ENCODE measurements at places on chromosomes 5 and 9.

DNA sequence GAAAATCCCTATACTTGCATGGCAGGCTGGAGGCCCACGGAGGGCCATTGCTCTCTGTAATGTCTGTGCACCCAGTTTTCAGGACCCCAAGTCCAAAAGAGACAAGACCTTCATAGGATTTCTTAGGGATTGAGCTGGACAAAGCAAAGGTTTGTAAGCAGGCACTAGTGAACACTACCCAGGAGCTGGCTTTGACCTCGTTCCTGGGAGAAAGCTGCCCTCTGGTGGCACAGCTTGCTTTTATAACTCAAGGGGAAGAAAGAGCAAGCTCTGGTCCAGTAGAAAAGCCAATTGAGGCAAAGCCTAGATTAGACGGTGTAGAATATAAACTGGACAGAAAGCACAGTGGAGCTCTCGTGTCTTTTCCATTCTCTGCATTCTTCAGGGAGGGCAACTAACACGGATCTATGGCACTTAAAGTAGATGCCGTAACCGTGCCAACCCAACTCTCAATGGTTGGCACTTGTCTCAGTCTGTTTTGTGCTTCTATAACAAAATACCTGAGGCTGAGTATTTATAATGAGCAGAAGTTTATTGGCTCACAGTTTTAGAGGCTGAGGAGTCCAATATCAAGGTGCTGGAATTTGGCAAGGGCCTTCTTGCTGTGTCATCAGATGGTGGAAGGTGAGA lies 7.9 kb downstream of the GABRP start:
- peak; percentile 44 for DNase-seq

DNA sequence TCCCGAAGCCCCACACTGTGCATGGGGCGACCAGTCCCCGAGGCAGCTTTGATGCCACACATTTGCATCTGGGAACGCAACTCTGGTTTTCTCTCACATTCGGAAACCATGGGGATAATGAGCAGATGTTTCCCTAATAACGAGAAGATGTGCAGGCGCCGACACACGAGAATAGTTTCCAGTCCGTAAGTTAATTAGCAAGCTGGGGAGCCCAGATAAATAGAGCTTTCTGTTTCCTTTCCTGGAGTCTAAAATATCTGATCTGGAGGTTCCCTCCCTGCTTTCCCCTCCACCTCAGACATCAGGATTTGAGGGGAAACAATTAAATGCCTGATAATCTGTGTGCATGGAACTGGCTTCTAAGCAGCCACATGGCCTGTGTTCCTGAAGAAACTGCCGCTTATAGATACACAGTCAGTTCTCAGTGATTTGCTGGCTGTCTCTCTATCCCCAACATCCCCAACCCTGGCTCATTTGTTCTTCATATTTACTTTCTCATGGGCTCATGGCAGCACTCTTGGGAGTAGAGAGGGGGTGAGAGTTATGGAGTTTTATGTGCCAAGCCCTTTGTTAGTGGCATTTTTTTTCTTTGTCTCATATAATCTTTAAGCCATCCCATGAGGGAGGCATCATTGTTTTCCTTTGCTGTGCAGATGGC lies 62.8 kb downstream of the PDZD2 start:
- DNase-seq, result no peak

DNA sequence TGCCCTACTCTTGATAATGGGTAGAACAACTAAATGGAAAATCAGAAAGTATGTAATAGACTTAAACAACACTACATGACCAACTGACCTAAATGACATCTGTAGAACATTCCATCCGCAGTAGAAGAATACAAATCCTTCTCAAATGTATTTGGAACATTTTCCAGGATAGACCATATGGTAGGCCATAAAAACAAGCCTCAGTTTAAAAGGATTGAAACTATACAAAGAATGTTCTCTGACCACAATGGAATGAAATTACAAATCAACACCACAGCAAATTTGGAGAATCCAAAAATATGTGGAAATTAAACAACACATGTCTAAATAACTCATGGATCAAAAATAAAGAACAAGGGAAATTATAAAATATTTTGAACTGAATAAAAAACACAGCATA lies 189.2 kb downstream of the NDUFS4 start:
- no peak for DNase-seq

- no peak for DNase-seq
These were observed 181.8 kb downstream of the ZDHHC21 start for GRCh38 chr9:14511452-14511851.

DNA sequence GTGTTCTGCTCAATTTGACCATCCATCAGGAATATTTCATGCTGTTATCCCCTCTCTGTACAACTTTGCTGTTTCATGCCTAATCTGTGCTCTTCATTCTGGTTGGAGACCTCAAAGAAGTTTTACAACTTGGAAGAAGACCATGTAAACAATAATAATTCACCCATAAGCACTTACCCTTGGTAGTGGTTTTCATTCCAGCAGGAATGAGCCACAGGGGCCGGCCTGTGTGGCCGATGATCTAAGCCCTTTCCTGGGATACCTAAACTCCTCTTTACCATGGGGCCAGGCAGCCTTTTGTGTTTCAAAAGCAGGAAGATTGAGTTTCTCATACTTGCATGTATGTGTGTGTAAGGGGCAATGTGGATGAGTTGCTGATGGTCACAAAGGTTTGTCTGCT lies 165.0 kb downstream of the FGF1 start:
- no peak for DNase-seq

DNA sequence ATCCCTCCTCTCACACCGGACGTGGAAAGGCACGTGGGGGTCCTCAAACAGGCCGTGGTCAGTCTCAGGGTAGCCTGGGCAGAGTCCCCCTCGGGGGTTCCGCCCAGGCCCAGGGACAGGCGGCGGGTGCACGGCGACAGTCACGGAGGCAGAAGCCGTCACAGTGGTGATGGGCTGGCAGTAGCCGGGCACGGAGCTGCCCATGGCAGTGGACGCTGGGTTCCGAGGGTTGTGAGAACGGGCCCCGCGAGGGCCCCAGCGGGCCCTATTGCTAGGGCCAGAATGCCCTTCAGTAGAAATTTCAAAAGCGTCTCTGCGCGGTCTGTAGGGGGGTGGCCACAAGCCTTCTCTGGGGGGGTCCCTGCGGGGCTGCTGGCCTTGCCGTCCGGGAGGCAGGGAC lies 69.8 kb downstream of the PTCH1 start:
- no peak for DNase-seq

DNA sequence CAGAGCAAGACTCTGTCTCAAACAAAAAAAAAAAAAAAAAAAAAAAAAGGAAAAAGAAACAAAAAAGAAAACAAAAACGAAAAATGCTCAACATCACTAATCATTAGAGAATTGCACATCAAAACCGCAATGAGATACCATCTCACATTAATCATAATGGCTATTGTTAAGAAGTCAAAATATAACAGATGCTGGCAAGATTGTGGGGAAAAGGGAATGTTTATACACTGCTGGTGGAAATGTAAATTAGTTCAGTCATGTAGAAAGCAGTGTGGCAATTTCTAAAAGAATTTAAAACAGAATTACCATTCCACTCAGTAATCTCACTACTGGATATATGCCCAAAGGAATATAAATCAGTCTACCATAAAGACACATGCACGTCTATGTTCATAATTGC lies 50.4 kb upstream of the PRR16 start:
- no peak for DNase-seq

DNA sequence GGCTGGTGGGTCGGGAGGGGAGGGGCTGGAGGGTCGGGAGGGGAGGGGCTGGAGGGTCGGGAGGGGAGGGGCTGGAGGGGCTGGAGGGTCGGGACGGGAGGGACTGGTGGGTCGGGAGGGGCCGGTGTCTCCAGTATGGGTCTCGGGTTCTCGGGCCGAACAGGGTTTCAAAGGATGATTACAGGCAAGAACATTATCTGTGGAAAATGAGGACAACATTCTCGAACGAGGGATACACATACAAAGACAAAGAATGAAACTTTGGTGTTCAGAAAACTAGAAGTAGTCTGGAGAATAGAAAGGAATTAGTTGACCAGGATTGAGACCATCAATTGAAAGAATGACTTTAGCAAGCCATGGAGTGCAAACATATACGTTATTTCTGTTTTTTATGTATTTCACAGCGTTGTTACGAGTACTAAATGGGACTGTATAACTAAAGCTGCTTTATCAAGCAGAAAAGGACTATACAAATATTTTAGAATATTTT lies 360 bp upstream of the ZCCHC10 start:
- DNase-seq, result no peak

DNA sequence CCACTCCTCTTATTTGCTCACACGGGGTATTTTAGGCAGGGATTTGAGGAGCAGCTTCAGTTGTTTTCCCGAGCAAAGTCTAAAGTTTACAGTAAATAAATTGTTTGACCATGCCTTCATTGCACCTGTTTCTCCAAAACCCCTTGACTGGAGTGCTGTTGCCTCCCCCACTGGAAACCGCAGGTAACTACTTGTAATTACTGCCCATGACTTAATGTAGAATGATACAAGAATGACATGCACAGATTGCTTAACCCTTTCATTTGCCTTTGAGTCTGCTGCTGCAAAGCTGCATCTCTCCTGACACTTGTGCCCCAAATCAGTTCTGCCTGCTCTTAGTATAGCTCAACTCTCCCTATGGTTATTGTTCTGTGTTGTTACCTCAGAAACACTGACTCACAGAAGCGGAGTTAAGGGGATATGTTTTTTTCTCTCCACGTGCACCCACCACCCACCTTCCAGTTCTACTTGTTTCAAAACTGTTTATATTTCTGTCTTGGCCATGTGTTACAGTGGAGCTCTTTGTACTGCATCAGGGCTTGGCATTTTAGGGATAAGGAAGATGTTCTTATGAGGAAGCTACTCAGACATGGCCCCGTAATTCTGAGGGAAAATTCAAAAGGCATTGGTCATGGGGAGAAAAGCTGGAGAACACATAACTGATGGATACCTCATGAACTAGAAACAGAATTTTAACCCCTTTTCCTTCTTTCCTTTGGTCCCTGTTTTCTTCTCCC lies 2.3 kb downstream of the ADRB2 start:
- no peak for DNase-seq
